ENCODE measurements at places on chromosomes 4 and X.

GRCh38 chr4:173536808-173537429, 6.9 kb upstream of the HAND2 start:
- no peak for DNase-seq

- no peak for DNase-seq
Measured at GRCh38 chr4:138897811-138898226, 117.8 kb upstream of the NOCT start.

DNA sequence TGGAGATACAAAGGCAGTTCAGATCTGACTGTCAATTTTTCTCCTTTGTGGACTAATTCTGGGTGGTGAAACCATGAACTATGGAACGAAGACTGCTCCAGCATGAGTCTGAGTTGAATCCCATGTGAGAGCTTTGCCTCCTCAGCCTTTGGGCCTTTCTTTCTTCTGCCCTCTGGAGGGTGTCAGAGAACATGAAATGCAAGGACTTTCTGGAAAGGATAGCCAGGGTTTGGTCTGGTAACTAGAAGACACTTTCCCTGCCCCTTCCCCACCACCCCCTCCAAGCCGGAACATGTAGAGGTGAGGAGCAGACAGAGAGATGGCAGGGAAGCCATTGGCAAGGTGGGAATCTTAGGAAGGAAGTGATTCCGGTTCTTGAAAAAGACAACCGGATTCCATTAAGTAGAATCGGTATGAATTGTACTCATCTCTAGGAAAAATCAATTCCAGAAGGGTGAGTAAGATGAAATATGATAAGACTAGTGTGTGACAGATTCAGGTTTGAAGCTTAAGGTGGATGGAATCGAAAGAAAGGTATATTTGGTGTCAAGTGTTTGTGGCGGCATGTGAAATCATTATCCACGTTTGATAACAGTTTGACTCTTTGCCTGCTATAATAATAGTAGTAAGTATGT, 19.0 kb downstream of the FHL1 start:
- no peak for DNase-seq

GRCh38 chrX:784829-785228, 154.2 kb downstream of the SHOX start:
- no peak for DNase-seq

GRCh38 chrX:153475271-153475670, 4.9 kb upstream of the HAUS7 start:
- DNase-seq = no peak

DNA sequence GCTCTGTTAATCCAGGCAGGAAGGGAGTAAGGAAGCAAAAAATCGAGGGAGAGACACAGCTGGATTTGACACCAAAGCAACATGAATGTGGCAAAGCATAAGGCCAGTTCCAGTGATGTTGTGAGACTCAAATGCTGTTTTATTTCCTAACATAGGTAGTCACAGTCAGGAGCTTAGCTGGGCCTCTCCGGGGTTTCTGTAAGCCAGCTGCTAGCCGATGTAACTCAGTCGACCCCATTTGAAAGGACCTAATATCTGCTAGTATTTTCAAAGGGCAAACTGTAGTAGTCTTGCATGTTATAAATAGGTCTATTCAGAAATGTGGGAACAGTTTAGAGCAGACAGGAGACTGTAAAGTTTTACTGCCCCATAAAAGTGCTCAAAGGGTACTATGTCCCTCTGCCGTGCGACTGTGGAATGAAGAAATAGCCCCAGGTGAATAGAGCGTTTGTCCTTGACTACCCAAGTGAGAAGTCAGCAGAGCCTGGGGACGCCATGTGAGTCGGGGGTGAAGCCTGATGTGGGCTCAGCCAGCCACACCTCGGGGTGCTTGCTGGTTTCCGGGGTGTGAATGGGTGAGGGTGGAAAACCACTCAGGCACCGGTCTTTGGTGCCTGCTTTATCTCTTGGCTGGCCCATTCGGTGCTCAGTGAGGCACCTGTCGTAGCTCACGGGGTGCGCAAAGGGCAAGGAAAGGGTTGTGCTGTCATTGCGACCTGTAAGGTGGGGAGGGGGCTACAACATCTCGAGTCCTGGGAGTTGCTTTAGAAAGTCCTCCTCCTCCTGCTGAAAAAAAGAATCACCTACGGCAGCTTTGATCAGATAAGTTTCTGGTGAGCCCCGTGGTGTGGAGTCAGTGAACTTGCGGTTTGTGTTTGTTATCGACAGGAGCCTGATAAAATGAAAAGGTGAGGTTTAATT, 745 bp downstream of the TRIM2 start:
- DNase-seq = no peak

GRCh38 chr4:31051565-31051964, 331.4 kb downstream of the PCDH7 start:
- DNase-seq = no peak

DNA sequence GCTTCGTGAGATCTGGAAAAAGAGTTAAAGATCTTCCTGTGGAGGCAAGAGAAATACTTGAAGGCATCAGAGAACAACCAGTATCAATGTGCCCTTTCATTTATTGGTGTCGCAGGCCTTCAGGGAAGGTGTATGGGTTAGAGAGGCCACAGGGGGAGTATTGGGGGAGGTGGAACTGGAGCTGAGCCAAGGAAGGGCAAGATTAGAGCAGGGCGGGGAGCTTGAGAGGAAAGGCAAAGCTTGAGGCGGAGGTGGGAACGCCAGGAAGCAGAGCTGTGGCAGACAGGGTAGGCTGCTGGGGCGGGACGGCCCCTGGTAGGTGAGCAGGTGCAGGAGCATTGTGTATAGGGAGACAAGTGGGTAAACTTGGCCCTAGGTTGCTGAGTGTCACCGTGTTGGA, 329.9 kb downstream of the ARHGAP10 start:
- no peak for DNase-seq

DNA sequence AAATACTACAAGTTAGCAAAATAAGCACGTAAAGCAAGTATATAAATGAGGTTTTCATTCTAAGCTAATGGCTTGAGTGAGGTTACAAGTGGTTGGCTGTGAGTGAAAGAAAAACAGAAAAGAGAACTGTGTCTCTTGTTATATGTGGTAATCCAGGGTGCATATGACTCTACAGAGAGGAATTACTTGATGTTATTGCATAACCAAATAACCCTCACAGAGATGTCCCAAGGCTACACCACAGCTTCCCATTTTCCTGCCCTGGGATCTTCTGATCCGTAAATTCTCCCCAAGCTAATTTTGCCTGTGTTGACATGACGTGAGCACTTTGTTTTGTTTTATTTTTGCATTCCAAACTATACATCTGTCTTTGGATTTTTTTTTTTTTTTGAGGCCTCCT, 470.0 kb upstream of the INTU start:
- no peak for DNase-seq

DNA sequence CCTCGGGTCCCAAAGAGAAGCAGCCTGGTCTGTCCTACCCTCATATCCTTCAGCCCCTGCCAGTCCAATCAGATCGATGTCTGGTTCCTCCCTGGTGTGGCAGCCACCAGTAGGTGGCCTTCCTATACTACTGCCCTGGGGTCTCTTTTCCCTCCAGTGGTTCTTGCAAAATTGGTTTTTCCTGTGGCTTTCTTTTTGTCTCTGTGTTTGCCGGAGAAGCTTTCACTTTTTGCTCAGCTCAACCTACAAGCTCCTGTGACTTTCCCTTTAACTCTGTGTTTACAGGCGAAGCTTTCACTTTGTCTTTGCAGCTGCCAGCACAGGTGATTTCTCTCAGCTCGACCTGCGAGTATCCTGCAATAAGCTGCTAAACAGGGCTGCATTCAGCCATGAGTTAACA, 46.8 kb downstream of the UGT2A3 start:
- DNase-seq = no peak

GRCh38 chr4:8099981-8100464, 58.6 kb downstream of the ABLIM2 start:
- no peak for DNase-seq

GRCh38 chr4:128177498-128177897, 110.1 kb downstream of the PGRMC2 start:
- DNase-seq = no peak

DNA sequence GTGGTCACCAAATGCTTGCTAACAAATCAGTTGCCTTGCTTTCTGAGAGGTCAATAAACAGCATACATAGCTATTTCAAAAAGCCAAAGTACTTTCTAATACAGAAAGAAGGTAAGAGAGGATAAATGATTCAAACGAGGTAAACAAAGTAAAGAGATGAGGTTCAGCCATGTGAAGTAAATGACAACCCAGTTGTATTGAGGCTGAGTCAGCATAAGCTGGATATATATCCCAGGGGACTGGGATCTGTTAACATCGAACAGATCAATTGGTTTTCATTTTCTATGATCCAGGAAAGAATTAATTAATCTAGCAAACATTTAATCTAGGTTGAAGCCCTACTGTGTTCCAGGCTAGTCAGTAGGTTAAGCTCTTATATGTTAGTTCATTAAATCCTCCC, 97.3 kb upstream of the GRIA3 start:
- no peak for DNase-seq

- no peak for DNase-seq
Measured at GRCh38 chr4:164892018-164892417, 15.0 kb downstream of the APELA start.

DNA sequence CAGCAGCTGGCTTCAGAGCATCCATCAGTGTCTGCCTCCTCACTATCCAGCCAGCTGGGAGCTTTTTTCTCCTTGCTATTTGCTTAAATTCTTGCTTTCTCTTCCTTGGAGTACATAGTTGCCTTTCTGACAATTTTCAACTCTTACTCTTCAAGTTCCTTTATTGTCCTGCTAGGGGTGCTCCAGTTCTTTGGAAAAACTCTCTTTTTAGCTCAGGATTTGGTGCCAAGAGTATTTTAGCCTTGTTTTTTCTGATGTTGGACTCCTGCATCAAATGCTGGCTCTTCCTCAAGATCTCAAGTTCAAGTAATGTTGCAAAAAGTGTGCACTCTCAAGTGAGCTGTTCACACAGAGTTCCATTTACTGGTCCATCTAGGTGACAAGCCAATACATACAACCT, 126.4 kb downstream of the KDR start:
- DNase-seq = no peak

DNA sequence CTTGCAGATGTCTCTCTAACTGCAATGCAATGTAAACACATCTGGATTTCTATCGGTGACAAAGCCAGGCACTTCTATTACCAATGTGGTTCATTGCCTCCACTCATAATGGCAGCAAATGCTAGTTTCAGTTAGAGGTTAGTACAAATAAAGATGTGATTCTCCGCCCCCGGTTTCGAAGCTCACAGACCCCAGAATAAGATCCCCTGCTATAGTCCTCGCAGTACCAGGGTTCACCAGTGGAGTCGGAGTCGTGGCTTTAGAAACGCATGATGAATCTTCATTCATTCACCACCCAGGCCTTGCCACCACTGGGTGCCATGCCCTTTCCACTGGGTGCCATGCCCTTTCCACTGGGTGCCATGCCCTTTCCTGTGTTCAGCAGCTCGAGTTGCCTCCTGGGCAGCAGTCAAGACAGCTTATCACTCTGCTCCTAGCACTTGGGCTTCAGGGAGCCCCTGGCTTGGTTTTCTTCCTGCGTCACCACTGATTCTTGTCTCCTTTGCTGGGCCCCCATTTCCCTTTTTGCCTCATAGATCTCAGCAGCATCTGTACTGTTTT, 3.5 kb upstream of the NAA10 start:
- DNase-seq = no peak

GRCh38 chr4:185879666-185880312, 67.8 kb upstream of the SORBS2 start:
- no peak for DNase-seq

DNA sequence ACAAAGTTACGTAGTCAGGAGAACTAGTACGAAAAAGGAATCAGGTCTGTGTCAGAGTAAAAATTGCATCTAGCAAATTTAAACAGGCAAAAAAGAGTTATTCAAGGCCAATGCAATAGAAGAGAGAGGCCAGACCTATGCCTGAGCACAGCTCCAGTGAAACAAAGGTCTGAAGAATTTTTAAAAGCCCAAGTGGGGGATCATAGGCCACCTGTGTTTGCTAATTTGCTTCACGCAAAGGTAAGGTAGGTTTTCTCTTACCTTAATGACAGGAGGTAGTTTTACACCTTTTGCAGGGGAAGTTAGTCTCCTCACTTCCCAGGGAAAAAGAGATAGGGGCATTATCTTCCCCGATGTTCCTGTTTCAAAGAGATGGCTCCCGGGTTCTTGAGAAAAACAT, 448.6 kb upstream of the TECRL start:
- no peak for DNase-seq
